Right ventricle myocardium inferior (tissue), 1 donor: ENCODE measurements at places on chromosomes 5 and 9. TPM values are rescaled to one million over a fixed set of nuclear protein-coding genes. Genes with fewer than 3 reads are reported as not detected.

GFRA3 gene
- total RNA-seq, result 1.4 TPM

LRSAM1 gene
- 52.0 TPM for total RNA-seq

DNA sequence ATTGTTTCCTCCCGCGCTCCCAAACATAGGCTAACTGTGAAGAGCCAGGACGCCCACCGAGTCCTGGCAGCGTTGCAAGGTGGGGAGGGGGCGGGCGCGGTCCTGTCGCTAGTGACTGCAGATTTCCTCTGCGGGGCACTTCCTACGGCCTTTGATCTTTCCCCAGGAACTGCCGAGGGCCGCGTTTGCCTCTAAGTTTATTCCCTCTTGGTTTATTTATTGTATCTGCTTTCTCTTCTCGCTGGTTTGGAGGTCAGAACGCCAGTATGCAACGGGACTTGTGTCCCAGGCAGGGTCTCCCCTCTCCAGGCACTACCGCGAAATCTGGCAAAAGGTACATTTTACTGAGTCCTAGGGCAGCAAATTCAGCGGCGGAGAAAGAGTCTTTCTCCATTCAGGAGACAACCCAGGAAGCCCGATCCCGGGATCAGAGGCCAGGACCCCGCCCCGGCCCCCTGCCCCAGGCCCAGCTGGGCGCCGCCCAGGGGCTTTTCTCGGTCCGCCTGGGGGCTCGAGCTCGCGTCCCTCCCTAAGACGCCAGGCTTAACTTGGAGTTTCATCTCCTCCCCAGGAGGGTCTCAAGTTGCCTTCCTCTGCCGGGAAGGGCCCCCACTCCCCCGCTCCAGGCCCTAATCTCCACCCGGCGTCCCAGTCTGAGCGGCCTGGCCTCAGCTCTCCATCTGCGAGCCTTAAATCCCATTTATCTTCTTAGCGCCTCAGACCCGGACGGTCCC lies 884 bp upstream of the EGFLAM start:
- DNase-seq, result no peak

- DNase-seq, result no peak
Measured at GRCh38 chr5:72117307-72117706, 10.0 kb downstream of the MAP1B start.

- DNase-seq, result no peak
Measured at GRCh38 chr9:131657037-131657377, 82.9 kb downstream of the RAPGEF1 start.

DNA sequence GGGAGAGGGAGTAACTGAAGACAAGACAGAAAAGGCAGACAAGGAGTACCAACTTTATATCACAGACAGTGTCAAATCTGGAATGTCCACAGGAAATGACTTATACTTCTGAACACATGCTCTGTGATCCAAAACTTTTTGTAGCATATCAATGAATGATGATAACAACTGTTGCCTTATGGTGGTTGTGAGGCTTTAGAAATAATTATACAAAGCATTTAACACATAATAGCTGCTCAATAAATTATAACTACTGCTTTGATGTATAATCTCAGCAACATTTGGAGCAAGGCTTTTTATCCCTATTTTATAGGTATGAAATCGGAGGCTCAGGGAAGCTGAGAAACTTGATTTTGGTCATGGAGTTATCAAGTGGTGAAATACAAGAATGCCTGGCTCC lies 3.3 kb upstream of the ASTN2 start:
- DNase-seq, result no peak

DNA sequence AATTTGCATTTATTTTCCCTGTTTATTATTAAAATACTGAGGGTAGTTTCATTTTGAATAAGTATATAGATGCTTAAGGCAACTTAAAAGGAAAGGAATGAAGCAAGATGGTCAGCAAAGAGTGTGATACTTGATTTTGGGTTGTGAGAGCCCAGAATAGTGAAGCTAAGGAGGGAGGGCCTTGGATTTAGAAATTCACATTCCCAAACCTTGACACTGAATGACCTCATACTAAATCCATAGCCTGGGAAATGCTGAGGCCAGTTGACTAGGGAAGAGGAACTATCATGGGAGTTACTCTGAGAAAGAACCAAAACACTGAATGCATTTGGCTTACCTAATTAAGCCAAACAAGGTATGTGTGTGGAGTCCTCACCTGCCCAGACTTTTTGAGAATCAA lies 292.5 kb downstream of the SPATA31D1 start:
- DNase-seq, result no peak

DNA sequence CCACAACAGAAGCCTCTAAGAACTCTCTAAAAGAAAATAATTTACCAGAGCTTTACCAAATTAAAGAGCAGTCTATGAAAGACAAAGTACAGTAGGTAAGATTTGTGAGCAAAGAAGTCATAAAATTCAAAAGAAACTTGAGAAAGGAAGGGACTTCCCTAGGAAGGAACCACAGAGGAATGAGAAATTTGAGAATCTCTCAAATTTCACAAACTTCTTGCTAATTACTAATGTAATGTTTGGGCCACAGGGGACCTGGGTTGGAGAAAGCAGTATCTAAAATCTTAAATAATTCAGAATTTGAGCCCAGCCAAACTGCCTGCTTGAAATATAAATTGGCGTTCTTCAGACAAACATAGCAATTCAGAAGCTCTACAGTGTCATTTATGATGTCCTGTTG lies 225.0 kb upstream of the PRR16 start:
- DNase-seq, result no peak

DNA sequence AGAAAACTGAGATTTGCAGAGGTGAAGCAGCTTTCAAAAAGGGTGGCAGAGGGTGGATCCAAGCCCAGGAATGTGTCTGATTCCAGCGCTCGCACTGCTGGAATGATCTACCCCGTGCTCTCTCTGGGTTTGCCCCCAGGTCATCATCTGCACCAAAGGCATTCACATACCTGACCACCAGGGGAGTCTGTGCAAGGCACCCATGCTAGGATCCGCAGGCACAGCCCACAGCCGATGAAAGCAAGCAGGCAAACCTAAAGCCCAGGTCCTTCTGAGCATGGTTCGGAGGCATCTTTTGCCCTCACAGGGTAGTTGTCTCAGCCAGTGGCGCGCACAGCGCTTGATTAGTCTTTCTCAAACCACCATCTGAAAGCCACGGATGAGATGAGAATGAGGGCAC lies 56.6 kb downstream of the TEK start:
- DNase-seq, result no peak

GRCh38 chr5:54696931-54697330 lies 179.4 kb downstream of the SNX18 start:
- no peak for DNase-seq

TXNDC8 gene
- total RNA-seq, result not detected

DNA sequence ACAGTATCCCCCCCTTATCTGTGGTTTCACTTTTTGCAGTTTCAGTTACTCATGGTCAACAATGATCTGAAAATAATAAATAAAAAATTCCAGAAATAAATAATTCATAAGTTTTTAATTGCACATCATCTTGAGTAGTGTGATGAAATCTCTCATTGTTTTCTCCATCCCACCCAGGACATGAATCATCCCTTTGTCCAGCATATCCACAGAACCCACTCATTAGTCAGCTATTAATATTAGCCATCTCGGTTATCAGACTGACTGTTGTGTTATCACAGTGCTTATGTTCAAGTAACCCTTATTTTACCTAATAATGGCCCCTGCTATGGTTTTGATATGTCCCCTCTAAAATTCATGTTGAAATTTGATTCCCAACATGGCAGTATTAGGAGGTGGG lies 40.7 kb downstream of the FAM114A2 start:
- DNase-seq, result no peak

DNA sequence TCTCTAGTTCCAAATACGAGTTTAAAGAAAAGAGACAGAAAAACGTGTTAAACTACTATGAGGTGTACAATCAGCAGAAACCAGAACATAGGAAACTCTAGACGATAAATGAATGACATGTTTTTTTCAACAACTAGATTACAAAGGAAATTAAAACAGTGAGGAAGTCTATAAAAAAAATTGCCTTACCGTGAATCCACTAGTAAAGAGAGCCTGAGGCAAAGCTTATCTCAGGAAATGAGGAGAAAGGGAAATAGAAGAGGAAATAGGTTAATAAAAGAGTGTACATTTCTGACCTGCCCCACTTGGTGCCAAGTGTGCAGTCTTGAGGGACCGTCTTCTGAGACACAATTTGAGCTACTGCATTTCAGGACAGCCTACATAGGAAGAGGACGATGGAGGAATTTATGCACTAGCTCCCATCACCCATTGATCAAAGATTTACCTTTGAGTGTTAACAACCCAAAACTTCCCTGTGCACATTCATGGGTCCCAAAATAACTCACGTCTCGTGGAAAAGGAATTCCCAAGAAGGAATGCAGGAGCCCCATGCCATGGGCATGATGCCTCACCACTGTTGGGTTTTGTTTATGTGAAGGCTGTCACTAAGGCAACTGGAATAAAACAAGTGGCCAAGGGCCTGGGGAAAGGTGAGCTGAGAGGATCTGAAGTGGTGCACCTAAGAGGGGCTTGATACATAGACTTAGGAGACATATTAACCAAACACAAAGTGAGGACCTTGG lies 53.6 kb upstream of the SLC1A3 start:
- no peak for DNase-seq

DNA sequence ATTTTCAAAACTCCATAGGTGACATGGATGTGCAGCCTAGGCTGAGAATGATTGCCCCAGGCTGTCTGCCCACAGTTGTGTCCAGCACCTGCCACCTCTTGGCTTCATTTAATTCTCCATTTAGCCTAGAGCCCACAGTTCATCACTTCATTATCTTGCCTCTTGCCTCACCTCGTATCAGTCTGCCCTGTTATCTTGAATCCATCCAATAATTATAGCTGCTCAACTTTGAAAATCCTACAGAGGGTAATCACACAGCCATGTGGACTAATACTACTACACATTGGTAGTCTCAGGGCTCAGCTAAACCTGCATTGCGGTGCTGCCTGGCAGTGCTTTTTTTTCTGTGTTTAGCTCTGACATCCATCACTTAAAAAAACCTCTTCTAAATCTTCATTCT lies 7.4 kb downstream of the UGCG start:
- no peak for DNase-seq

DNA sequence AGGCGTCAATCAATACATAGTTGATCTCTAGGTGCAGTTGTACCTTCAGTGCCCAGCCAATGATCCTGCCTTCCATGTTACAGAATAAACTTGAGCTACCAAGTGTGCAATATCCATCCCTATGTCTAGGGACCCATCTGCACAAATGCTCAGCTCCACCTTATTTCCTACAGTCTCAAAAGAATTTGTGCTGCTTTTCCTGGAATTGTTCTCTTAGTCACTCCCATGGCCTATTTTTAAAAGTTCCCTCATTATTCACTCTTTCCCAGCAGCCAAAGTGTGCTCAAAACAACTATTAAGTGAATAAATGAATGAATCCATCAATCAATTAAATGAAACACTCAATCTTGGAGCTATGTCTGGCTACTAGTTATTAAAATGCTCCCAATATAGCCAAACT lies 14.7 kb downstream of the LIX1 start:
- no peak for DNase-seq

- DNase-seq, result no peak
Measured at GRCh38 chr9:106931466-106931865, 68.5 kb downstream of the ZNF462 start.

GRCh38 chr9:91661451-91661850 lies 237.8 kb upstream of the NFIL3 start:
- no peak for DNase-seq

SLC6A19 gene
- total RNA-seq, result not detected

DNA sequence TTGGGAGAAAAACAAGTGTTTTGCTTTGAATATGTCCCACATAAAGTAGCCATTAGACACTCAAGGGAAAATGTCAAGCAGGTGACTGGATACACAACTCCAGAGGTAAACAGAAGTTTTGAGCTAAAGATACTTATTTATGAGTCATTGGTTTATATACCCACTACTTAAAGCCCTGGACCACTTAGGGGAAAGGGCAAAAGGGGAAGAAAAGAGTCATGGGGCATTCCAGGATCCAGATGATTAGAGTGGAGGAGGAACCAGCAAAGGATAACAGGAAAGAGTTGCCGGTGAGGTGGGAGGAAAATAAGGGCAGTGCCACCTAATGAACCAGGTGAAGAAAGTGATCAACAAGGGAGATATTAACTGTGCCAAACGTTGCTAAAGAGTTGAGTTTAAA lies 254.2 kb upstream of the NR4A3 start:
- no peak for DNase-seq

FAM120A gene
- total RNA-seq, result 94.1 TPM

ANKRD20A1 gene
- total RNA-seq, result 1.7 TPM

DNA sequence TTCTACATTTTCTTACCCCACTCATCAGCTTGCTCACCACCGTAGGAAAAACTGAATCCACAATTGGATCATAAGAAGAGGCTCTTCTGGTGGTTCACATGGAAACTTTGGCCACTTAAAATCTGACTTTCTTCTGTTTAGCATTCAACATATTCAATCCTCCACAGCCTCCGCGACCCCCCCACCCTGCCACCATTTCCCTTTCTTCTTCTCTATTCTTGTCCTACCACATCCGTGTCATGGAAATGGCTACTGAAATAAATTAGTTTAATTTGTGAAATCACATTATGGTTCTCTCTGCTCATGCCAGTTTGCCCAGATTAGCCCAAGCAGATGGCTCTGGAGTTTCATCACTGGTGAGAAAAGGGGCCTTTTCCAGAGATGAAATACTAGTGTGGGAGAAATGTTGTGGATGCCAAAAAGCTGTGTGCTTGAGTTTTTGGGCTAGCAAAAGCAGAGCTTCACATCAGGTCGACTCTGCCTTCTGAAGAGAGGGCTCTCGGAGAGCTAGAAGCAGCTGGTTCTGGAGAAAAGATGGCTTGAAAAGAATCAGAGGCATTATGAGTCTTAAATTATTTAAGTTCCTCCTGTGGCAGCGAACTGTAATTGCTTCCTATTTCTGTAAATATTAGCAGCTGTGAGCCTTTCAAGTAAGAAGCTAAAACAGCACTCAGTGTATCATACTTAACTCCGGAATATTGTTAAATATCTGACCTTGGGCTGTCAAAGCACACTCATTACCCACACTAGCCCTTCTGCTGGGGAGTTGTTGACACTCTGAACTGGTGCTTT lies 107.1 kb downstream of the MAT2B start:
- DNase-seq, result no peak

EMB gene
- total RNA-seq, result 15.4 TPM

GRCh38 chr9:35569206-35569605 lies 35.9 kb upstream of the TESK1 start:
- no peak for DNase-seq

DNA sequence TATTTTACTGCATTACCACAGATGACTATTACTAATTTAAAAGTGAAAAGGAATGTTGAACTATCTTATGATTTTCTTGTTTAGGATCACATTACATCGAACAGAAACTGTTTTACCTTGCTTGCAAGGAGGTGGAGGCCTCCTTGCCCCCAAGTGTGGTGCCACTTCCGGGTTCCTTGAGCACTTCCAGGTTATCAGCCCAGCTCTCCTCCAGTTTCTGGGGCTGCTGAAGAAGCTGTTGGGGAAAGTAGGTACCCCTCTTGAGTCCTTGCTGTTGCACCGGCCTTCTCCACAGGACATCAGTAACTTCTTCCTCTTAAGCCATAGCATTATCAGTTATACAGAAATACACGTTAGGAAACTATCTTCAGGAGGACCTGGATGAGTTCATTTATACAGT lies 278.2 kb downstream of the DMRT2 start:
- no peak for DNase-seq

IRX2 gene
- 7.3 TPM for total RNA-seq
